Activated CD4-positive, alpha-beta memory T cell treated with anti-CD3 and anti-CD28 coated beads for 36 hours (primary cell): ENCODE measurements at places on chromosomes 5 and 9.

DNA sequence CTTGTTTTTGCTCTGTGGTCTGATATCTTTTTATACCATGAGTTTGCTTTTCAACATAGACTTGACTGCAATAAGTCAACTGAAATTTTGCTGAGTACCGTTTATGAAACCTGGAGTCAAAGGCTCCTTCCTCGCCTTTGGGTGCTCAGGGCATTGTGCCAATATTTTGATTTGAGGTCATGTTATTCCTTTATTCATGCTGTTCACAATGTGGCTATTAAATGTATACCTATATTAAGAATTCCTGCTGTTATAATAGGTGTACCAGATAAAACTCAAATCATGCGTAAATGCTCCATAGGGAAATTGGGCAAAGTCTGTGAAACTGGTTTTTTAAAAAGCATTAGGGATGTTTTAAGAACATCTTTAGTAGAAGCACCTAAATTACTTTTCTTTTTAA, 334.0 kb upstream of the NUDT12 start:
- no peak for DNase-seq

DNA sequence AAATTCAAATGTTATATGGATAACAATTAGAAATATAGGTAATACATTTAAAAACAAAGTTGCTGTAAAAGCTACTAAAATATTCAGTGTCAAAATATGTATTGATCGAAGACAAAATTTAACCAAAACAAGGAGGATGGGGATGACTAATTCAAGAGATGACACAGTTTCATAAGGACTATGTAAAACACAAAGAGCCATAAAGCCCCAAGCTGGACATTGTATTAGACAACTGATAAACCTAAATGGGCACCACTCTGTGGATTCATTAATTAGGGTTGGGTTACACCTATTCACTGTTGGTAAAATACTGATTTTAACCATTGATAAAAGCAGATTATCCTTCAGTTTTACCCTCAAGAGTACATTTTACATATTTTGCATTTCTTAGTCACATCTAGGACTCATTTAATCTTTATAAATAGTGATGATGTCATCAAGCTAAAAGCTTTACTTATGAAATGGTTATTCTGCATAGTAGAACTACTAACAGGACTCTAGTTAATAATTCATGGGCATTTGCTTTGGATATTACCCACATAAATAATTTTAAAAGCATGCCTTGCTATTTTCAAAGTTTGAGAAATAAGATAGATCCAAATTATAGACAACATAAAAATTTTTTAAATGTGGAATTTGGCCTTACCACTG, 13.7 kb downstream of the TUT7 start:
- DNase-seq: no peak

DNA sequence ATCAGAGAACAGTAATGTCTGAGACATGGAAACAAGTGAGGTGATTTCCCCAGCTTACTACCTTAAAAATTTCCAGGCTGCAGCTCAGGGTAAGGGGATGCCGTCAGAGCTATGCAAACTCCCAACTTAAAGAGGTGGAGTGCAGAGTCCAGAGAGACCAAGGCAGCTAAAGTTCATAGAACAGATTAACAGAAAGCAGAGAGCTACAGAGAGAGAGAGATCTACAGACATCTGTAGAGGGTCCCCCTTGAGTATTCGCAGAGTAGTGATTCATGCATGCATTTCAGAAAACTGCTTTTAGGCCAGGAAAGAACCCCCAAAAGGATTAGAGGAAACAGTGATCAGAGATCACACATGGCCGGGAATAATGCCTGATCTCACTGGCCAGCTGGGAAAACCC, 306.2 kb upstream of the PUM3 start:
- no peak for DNase-seq

DNA sequence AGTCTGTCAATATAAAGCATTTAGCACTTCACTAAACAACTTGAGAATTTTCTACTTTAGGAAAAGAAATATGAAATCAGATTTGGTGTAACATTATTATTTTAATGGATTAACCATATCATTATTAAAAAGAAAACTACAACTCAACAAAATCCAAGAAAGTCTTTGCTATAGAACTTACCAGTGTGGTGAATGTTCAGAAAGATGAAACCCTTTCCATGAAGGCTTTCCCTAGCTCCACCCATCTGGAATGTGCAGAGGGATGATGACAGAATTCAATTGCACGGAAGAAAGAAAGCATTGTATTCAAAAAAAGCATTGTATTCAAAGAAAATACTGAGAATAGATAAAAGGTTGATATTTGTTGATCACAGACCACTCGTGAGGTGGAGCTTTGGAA, 328.6 kb upstream of the NUDT12 start:
- DNase-seq: no peak

DNA sequence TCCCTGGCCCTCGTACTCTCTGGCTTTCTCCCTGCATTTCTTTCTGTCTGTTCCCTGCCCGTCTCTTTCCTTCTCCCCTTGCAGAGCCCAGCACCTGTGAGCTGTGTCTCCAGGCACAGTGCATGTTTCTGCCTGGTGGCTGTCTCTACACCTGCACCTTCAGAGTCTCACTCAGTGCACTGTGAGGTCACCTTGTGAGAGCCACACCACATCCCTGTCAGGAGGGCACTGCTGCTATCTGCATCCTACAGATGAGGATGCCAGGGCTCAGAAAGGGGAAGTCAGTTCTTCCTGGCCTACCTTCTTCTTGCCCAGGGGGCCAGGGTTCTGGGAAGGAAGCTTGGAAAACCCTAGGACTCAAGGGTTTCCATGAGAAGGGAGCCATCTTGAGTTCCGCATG, 69.7 kb upstream of the NEURL1B start:
- no peak for DNase-seq
